GM03348 (cell line): ENCODE measurements at places on chromosomes 2 and 18.

DNA sequence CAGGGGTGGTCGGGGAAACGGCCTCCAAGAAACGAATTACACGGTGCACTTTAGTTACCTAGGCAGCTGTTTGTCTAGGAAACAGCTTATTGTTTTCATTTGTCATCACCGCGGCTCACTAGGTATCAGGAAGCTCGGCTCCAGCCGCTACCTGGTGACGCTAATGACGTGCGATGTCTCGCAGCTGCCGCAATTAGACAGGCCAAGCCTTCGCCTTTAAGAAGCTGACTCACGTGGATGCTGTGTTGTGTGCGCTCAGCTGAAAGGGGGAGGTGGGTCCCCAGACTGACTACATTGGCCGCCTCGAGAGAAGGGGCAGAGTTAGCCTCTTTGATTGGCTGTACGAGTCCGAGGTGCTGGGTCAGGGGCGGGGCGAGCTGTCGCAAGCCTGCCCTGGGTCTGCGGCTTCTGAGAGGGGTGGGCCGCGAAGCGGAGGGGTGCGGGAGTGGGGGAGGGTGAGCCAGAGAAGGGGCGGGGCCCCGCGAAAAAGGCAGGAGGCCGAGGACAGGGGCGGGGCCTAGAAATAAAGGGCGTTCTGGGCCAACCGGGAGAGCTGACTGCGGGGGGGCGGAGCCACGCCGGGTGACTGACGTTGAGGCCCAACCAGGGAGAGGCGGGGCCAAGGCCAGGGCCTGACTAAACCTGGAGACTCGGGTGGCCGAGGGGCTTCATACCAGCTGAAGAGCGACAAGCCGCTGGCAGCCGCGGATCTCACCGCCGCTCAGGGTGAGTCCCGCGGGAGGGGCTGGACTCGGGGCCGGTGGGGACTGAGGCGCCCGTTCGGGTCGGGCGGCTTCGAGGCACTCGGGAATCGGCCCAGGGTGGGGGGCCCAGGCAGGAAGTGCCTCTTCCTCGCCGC, at the start of gene YPEL5:
TSS of gene YPEL5 (plus strand) at position 671 of the 859 bp plus-strand sequence. CDS start 9,645 bp downstream, outside the sequence.
- DNase-seq = peak; percentile 99

DNA sequence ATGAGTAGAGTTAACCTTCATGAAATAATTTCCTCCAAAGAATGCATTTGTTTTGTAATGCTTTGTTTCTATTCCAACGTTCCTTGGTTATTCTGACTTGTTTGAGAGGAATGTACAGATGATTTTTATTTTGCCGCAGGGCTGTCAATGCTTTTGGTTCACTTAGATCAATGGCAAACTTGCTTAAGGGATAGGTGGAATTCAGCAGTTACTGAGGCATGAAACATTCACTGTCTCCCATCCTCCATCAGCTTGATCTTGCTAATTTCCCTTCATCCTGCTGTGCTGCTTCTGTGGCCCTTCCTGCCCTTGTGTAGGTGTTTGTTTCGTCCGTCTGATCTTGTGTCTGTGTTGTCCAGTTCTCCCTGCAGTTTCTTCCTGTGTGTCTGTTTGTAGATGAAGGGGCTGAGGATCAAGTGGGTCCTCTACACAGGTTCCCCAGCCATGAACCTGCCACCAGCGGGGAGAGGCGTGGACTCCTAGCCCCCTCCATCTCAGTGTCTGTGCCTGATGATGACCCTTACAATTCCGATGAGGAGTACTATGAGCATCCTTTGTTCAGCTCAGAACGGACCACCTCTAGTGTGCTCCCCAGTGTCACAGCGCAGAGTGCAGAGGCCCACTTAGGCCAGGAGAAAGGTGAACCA, 84.2 kb upstream of the UNC80 start:
- peak; percentile 14 for DNase-seq

DNA sequence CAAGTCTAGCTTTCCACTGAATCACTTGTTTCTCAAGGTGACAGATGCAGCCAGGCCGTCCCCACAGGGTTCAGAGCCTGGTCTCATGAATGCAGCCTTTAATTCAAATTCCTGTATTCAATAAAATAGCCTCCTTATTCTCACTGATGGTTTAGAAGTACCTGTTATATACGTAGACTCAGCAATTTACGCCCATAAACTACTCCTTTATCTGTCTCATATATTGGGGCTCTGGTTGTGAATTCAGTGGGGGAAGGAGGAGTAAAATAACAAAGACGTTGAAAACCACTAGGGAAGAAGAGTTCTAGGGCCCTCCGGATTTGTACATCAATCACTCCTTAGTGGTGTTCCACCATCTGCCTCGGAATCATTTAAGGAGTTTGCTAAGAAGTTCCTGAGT, 1.7 kb downstream of the OBSL1 start:
- no peak for DNase-seq

- no peak for DNase-seq
These were observed 295.1 kb upstream of the KYNU start for GRCh38 chr2:142582317-142582716.

DNA sequence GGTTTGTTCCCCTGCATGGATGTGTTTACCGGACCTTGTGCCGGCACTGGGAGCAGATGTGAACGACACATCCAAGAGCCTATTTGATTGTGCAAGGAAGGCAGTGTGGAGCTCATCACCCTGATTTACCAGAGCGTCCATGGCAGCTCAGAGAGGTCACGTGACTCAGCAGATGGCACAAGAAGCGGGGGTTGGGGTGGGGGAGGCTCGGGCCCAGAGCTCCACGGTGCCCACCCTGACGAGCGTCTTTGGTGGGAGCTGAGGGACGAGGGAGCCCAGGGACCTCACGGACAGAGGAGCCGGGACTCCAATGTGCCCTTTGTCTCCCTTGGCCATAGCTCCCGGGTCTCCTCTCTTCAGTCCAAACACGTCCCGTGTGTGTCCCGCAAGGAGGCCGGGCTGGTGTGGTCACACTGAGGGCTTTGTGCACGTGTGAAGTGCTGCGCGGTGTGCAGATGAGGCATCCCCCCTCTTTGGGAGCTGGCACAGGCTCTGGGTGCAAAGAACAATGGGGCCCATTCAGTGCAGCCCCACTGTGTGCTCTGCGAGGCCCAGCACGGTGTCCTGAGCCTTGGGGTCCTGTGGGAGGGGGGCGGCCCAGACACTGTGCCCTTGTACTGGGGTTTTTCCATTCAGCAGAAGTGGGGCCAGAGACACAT, 15.5 kb downstream of the KCNIP3 start:
- DNase-seq = no peak

GRCh38 chr2:165778653-165779451, 15.2 kb downstream of the GALNT3 start:
- DNase-seq = no peak

- no peak for DNase-seq
These were observed 103.0 kb downstream of the BMPR2 start for GRCh38 chr2:202479090-202479489.

- no peak for DNase-seq
These were observed 97.8 kb downstream of the BABAM2 start for GRCh38 chr2:27988306-27988705.

GRCh38 chr2:149572102-149572953, 15.2 kb downstream of the MMADHC start:
- peak; percentile 15 for DNase-seq

DNA sequence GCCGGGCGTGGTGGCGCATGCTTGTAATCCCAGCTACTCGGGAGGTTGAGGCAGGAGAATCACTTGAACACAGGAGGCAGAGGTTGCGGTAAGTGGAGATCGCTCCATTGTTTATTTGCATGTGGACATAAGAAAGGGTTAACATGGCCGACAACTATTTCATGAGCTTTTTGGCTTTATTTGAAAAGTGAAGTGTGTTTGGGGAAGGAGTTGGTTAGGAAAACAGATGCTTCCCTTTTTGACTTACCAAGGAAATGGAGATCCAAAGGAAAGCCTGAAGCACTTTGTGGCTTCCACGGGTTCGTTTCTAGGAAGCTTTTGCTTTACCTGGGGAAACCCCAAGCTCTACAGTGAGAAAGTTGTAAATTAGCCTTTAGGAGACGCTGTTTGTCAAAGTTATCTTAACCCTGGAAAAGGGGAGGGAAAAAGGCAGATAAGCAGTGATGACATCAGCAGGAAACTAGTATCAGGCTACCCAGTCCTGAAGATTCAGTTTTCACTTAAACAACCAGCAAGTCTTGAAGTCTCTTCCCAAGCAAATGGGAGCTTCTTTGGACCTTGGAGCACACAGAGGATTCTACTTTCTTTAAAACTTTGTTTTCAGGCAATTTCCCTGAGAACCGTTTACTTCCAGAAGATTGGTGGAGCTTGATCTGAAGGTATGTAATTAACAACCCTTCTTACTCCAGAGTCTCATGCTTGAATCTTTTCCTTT, at the start of gene CASP10:
TSS of gene CASP10 (plus strand) at position 492 of the 715 bp plus-strand sequence. CDS start 2,637 bp downstream, outside the sequence.
- DNase-seq = peak; percentile 67

DNA sequence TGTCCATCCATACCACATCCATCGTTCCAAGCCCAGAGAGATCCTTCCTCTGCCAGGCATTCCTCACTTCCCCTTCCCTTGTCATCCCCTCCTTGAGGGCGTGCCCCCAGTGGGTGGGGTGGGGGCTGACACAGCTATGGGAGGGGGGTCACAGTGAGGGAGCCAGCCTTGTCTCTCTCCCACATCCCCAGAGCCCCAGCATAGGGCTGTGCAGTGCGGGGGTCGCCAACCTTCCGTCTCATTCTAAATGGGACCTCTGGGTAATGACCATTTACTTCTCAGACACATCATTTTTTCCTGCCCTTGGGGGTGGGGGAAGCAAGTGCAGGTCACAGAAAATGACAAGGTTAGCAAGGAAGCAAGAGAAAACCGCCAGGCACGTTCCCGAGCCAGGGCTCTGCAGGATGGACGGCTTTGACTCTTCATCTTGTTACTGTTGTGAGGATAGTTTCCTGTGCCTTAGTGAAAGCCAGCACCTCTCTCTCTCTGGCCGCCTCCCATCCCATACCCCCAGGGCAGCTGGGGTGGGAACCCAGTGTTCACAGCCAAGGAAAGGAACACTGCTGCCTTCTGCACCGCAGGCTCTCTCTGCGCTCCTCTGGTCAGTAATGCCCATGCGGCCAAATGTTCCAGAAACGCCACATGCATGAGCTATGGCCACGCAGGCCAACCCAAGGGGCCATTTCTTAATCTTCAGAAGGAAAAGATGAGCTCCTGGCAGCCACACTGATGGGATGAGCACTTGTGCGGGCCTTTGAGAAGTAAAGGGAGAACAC, 22.7 kb upstream of the OTOS start:
- DNase-seq = no peak

GRCh38 chr2:150475479-150476250, 11.8 kb downstream of the RND3 start:
- no peak for DNase-seq

- no peak for DNase-seq
These were observed 221.3 kb downstream of the BCL2 start for GRCh38 chr18:63098018-63098981.

- no peak for DNase-seq
These were observed 79.2 kb downstream of the SETBP1 start for GRCh38 chr18:44759925-44760342.

GRCh38 chr2:82789851-82790205, 1669.3 kb downstream of the SUCLG1 start:
- no peak for DNase-seq

DNA sequence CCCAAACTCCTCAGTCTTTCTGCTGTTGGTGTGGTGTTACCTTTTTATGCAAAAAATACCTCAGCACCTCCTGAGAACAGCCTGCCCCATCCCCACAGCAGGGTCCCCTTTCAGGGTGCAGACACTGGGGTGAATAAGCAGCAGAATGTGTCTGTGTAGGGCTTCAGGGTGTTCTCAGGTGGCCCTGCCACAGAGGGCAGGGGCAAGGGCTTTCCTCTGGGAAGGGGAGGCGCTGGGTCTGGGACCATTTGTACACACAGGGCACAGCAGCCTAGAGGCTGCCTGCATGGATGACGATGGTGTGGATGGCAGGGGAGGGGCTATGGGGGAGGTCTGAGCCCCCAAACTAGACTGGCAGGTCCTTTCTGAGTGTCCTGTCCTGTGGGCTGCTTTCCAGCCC, 2.6 kb downstream of the HAAO start:
- DNase-seq = no peak

DNA sequence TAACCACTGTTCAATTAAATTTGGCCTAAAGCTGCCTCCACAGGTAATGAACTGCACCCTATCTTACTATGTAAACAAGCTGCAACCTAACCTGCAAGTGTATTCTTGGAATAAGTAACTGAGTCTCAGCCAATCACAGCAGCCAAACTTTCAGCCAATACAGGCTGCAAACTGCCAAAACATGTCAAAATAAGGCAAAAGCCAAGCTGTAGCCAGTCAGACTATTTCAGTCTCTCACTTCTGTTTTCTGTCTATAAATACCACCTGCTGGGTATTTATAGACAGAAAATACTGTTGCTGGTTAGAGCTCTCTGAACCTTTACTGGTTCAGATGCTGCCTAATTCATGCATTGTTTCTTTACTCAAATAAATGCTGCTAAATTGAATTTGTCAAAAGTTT, 14.3 kb downstream of the C2orf76 start:
- DNase-seq = no peak

GRCh38 chr2:175097297-175097696, 70.7 kb downstream of the ATF2 start:
- no peak for DNase-seq

GRCh38 chr2:237097911-237098702, 12.4 kb downstream of the COPS8 start:
- peak; percentile 57 for DNase-seq

DNA sequence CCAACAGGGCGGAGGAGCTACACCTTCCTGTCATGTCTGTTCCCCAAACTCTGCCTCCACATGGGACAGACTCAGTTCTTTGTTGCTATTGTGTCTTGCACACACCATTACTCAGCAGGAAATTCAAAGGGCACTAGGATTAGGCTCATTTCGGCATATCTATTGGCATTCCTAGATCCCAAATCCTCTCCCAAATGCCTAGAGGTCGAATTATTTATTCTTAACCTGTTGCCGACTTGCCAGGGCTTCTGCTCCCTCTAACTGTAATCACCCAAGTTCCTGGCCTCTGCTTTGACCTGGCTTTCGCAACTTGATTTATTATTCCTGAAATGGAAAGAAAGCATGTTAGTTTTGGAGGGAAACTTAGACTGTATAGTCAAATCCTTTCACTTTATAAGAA, 67.8 kb upstream of the ST6GAL2 start:
- no peak for DNase-seq

GRCh38 chr2:122927710-122928557, 1097.2 kb upstream of the CNTNAP5 start:
- DNase-seq = no peak

DNA sequence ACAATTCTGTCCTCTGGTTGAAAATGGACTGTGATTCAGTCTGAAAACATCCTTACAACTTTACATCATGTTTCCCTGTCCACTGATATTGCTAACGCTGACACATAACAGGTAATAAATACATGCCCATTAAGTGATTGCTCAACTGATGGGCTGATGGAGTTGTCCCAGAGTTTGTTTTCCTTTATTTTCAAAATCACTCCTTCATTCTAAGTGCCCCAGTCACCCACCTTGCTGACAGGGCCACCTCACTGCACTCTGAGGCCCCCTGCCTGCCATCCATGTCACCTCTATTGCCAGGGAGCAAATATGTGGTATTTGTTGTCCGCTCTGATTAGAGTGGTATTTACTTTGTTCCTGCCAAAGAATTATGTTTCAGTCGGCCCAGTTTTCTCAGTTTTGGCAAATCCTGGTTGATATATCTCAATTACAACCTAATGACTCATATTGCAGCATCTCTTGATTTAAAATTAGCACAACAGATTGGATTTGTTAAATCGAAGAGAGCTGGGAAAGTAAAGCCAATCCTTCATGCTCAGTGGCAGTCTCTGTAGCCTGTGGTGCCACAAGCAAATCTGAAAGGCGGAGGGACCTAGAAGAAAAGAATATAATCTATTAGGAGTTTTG, 105.1 kb downstream of the RDH14 start:
- peak; percentile 75 for DNase-seq

GRCh38 chr2:47165001-47165555, 10.0 kb upstream of the STPG4 start:
- no peak for DNase-seq
